ENCODE measurements at places on chromosomes 3 and 15. TPM values are rescaled to one million over a fixed set of nuclear protein-coding genes. Genes with fewer than 3 reads are reported as not detected.

GRCh38 chr3:46406788-46407611 lies at the start of the genes CCR5AS and CCRL2:
TSS of gene CCR5AS (minus strand) at chr3:46407066.
TSS of gene CCRL2 (plus strand) at chr3:46407259. CDS start at chr3:46408080, 821 bp downstream.
- peak within 1 kb of the TSS; percentile 25 for H3K4me3 ChIP-seq
- peaks cover 23% of the 10 kb centered on the region for H3K4me1 ChIP-seq
- H3K27ac ChIP-seq: peak within 1 kb of the TSS; percentile 74
- no peak for DNase-seq
- no peaks in the 10 kb centered on the region for H3K27me3 ChIP-seq
- no peaks in the 10 kb centered on the region for H3K36me3 ChIP-seq

Gene CCR9
- total RNA-seq: not detected

Gene ST6GAL1
- total RNA-seq: 58.1 TPM

- H3K27ac ChIP-seq: no peak overlapping the region
- DNase-seq: no peak
- no peaks in the 10 kb centered on the region for H3K27me3 ChIP-seq
- H3K4me1 ChIP-seq: no peaks in the 10 kb centered on the region
- H3K4me3 ChIP-seq: no peak overlapping the region
- H3K36me3 ChIP-seq: no peaks in the 10 kb centered on the region
Observed at GRCh38 chr15:101447168-101447533, 42.4 kb downstream of the PCSK6 start.

DNA sequence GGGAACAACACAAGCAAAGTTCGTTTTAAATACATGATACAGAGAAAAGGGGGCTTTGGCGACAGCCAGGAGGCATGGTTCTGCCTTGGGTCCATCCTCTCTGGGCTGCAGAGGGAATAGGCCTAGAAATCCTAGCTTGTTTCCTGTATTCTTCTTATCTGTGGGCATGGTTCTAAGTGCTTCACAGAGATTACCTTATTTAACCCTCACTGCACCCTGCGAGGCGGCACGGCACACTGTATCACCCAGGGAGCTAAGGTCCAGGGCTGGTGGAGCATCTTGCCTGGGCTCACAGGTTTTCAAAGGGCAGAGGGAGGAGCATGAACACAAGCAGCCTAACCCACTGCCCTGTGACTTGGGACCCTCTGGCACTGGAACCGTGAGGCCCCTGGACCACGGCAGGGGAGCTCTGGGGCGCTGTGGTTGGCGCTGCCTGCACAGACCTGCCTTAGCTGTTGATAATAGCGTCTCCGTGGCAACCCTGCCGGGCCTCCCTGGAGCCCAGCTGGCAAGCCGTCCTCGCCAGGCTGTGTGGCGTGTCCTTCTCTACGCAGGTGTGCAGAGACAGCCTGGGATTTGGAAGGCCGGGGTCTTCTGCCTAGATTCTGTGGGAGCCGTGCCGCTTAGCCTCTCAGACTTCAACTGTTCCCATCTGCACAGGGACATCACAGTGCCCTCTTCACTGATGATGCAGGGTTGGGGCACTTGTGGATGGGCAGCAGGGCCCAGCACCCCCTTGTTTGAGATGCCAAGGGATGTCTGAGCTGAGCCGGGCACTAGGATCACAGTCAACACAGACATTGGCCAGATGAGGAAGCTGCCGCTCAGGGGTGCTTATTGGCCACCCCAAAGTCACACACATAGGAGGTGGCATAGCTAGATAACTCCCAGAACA lies 154.6 kb upstream of the TLE3 start:
- H3K27ac ChIP-seq: no peak overlapping the region
- no peak for DNase-seq
- H3K4me1 ChIP-seq: no peaks in the 10 kb centered on the region
- no peaks in the 10 kb centered on the region for H3K36me3 ChIP-seq

Gene ZPLD1
- not detected for total RNA-seq

GRCh38 chr15:62894322-62895085 lies 148.0 kb upstream of the TPM1 start:
- no peak overlapping the region for H3K27ac ChIP-seq
- no peaks in the 10 kb centered on the region for H3K4me1 ChIP-seq
- DNase-seq: no peak
- H3K4me3 ChIP-seq: no peak overlapping the region
- no peaks in the 10 kb centered on the region for H3K36me3 ChIP-seq
- no peaks in the 10 kb centered on the region for H3K27me3 ChIP-seq

GRCh38 chr15:69014454-69014853 lies at the start of gene NOX5:
TSS of gene NOX5 (plus strand) at chr15:69014695. CDS start at chr15:69014736, 41 bp downstream.
- DNase-seq: no peak
- no peak within 1 kb of the TSS for H3K27ac ChIP-seq
- H3K27me3 ChIP-seq: no peaks in the 10 kb centered on the region
- H3K36me3 ChIP-seq: no peaks in the 10 kb centered on the region

DNA sequence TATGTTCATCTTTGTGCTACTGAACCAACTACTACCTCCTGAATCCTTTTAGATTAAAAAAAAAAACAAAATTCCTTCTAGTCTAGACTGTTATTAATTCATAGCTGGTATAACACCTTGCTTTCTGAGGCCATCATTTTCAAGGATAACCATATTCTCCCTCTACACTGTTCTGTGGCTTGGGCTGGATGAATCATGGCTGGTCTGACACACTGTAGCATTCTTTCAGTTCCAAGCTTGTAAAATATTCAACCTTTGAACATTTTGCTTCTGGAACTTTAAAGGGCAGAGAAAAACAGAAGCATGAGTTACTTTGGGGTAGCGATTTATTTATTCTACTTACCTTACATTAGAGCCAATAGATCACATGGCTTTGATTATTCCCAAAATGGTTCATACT lies 7.6 kb downstream of the HSPBAP1 start:
- no peaks in the 10 kb centered on the region for H3K27me3 ChIP-seq
- no peak overlapping the region for H3K4me3 ChIP-seq
- H3K4me1 ChIP-seq: no peaks in the 10 kb centered on the region
- H3K27ac ChIP-seq: no peak overlapping the region
- H3K36me3 ChIP-seq: peaks cover 8% of the 10 kb centered on the region

GRCh38 chr15:56732135-56732885 lies 999 bp downstream of the ZNF280D start:
- peak overlapping the region; percentile 100 for H3K27ac ChIP-seq
- peak overlapping the region; percentile 80 for H3K4me3 ChIP-seq
- peaks cover 37% of the 10 kb centered on the region for H3K4me1 ChIP-seq
- H3K27me3 ChIP-seq: no peaks in the 10 kb centered on the region
- peaks cover under 1% of the 10 kb centered on the region for H3K36me3 ChIP-seq

GRCh38 chr3:88979760-88980159 lies 127.7 kb upstream of the EPHA3 start:
- H3K36me3 ChIP-seq: no peaks in the 10 kb centered on the region
- H3K4me1 ChIP-seq: no peaks in the 10 kb centered on the region
- no peak overlapping the region for H3K4me3 ChIP-seq

Gene MEX3B
- total RNA-seq: 1.4 TPM

DNA sequence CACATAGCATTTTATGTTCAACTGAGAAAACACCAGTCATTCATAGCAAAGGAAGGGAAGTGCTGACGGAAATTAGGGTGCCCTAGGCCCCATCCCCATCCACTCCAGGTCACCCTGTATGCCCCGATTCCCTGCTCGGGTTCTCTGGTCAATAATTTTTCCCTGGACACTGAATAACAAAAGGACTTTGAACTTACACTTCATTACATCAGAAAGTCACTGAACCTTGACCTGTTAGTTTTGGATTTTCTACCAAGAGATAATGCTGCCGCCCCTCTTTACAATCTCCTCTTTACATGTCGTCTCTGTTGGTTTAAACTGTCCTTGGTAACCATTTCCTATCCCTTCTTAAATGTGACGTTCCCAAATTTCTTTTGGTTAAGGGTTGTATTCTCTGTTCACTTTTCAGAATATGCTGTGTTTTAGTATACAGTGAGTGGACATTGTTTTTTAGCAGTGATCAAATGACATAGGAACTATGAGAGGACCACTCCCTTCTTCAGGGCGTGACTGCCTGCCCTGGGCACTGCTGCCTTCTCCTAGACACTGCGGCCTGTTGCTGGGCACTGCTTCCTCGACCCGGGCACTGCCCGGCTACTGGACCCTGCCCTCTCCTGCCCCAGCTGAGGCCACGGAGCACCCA lies 13.6 kb upstream of the AHSG start:
- H3K4me1 ChIP-seq: no peaks in the 10 kb centered on the region
- H3K27ac ChIP-seq: no peak overlapping the region
- no peak for DNase-seq
- no peak overlapping the region for H3K4me3 ChIP-seq
- no peaks in the 10 kb centered on the region for H3K27me3 ChIP-seq

- no peak for DNase-seq
- no peaks in the 10 kb centered on the region for H3K27me3 ChIP-seq
- no peaks in the 10 kb centered on the region for H3K36me3 ChIP-seq
- no peaks in the 10 kb centered on the region for H3K4me1 ChIP-seq
Observed at GRCh38 chr3:131081224-131081623, 54.5 kb downstream of the NEK11 start.

- no peak overlapping the region for H3K27ac ChIP-seq
- no peaks in the 10 kb centered on the region for H3K27me3 ChIP-seq
- H3K4me1 ChIP-seq: no peaks in the 10 kb centered on the region
- no peak for DNase-seq
Observed at GRCh38 chr3:19652336-19652735, 281.7 kb downstream of the EFHB start.

DNA sequence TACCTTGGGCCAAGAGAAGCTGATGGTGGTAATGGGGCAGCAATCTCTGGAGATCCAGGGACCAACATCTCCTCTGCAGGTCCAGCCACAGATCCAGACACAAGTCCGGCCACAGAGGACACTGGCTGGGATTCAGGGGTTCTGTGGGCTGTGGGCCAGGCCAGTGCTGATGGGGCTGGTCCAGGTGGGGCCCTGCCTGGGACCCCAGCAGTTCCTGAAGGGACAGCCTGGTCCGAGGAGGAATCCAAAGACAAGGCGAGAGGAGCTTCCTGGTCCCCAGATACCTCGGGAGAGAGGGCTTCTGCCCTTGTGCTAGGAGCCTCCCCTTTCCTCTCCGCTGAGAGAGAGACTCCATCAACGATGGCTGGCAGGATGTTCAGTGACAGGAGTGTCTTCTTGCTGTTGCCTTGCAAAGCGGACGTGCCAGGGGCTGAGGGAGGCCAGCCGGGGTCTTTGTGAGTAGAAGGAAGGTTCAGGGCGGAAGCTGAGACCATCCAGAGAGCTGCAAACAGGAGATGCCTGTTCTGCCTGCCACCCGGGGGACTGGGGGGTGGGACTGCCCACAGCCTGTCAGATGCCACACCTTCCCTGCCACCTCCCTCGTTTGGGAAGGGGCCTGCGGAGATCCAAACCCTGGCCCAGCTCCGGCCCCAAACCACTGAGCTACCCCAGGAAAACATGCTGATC lies 24.5 kb upstream of the GOLGA6C start:
- H3K27me3 ChIP-seq: no peaks in the 10 kb centered on the region
- DNase-seq: no peak
- H3K4me1 ChIP-seq: no peaks in the 10 kb centered on the region
- no peaks in the 10 kb centered on the region for H3K36me3 ChIP-seq
- H3K27ac ChIP-seq: no peak overlapping the region

DNA sequence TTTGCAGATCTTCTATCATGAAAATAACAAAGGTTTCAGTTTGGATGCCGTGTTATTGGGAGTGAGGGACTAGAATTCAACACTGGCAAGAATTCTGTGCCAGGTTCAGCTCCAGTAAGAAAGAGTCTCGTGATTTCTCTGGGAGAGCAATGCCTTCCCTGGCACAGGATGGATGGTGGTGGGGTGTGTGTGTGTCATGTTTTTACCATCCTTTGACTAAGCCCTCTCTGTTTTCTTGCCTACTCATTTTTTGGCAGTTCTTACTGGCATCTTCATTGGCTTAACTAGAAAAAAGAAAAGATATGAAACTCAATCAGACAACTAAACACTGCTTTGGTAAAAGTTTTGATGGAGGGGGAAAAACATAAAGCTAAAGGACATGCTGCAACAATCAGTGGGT lies 86.6 kb downstream of the FMN1 start:
- H3K4me3 ChIP-seq: no peak overlapping the region
- H3K36me3 ChIP-seq: no peaks in the 10 kb centered on the region
- no peaks in the 10 kb centered on the region for H3K4me1 ChIP-seq
- H3K27me3 ChIP-seq: no peaks in the 10 kb centered on the region

DNA sequence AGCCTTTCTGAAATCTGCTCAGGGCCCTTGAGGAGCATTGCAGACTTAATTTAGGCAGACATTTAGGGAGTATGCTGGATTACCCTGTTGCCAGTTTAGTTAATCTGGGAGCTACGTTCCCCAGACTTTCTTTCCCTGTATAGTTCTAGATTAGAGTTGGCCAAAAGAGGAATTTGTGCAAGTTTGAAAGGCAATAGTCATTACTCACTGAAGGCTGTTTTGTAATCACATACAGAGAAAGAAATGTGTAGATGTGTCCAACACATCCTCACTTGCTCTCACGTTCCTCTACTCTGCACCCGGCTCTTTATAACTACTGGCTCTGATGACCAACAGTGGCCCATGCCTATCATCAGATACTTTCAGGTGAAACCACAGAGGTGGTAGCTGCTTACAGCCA lies 24.2 kb downstream of the MASP1 start:
- DNase-seq: no peak
- H3K4me3 ChIP-seq: no peak overlapping the region
- no peak overlapping the region for H3K27ac ChIP-seq
- H3K36me3 ChIP-seq: no peaks in the 10 kb centered on the region
- no peaks in the 10 kb centered on the region for H3K27me3 ChIP-seq
- no peaks in the 10 kb centered on the region for H3K4me1 ChIP-seq

GRCh38 chr3:55880357-55880756 lies 393.3 kb upstream of the WNT5A start:
- no peak for DNase-seq
- H3K27ac ChIP-seq: no peak overlapping the region

All from tibial nerve (tissue), 4 donors.